ENCODE measurements at places on chromosomes 16 and 17.

DNA sequence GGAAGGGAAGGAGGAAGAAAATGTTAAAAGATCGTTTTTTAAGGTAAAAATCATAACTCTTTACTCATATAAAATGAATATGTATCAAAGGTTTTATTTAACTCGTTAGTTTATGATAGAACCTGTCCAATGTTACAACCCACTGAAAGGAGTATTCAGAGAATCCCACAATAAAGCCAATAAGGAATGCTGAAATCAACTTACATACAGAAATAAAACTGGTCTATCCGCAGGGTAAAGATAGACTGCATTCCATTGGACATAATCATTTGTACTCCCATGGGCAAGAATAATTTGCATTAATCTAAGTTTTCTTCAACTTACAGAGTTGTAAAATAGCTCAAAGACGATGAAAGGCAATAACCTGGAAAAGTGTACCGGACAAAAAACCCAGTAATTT lies 17.9 kb upstream of the BEAN1 start:
- DNase-seq, result no peak

DNA sequence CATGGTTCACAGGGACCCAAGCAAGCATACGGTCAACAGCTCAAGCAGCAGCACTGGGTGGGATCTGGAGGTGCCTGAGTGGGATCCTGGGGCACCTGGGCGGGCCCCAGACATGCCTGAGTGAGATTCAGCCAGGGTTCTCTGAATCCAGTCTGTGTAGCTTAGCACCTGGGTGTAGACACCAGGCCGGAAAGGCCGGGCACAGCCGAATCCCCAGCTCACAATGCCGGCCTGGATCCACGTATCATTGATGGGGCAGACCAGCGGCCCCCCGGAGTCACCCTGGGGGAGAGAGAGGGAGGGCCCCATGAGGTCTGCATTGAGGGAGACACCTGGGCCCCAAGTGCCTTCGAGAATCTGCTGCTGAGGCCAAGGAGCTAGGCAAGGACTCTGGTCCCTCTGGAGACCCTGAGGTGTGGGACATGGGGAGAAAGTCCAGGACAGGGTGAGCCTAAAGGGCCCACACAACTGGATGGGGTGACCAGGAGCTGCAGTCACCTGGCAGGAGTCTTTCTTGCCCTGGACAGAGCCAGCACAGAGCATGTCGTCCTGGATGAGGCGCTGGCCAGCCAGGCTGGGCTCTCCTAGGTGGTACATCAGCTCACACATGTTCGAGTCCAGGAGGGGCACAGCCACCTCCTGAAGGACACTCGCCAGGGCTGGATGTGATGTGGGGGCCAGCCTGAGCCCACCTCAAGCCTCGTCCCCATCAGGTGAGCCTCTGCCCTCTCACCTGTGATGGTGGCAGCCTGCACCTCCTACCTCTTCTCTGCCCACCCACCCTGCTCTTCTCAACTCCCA lies 9.7 kb downstream of the ZG16B start:
- DNase-seq, result no peak

- DNase-seq, result no peak
These were observed 191.1 kb downstream of the ZFHX3 start for GRCh38 chr16:72856797-72857196.

DNA sequence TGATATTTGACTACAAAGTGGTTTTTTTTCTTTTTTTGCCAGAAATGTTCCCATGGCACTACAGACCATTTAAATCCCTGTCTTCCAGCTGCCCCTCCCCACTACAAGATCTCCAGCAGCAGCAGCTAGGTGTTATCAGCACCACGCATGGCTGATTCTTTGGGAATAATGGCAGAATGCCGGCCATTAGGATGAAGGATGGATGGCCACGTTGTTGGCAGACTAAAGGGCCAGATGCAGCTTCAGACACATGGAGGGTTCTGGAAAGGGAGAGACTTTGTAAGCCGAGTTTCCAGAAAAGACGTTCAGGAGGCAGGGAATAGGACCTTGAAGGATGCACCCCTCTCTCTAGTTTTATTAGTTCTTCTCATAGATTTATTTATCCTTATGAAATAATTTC lies 10.3 kb upstream of the MED9 start:
- DNase-seq, result no peak

- DNase-seq, result no peak
These were observed 7.3 kb downstream of the SYCE1L start for GRCh38 chr16:77206533-77206932.

DNA sequence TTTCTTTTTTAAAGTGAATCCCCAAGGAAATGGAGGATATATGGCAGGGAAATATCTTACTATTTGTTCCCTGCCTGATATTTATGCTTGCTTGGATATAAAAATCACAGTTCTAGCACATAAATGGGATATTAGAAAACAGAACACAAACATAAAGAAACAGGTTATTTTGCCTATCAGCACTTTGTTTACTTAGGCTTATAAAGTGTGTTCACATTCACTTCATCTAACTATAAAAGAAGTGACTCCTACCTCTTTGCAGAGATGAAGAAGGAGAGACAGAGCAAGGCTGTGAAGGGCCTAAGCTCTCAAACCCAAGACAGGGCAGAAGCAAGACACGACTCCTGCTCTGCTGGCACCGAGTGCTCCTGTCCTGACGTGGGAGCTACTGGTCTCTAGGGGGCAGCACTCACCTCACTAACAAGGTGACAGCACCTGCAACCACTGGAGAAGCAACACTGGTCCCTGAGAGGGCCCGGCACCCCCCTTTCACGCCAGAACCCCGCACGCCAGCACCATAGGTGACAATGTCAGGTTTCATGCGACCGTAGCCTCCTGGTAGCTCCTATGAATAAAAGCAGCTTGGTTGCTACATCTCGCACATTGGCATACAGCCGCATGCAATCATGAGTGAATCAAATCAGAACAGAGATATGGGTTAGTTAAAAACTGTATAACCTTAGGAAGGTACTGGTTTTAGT lies 32.0 kb downstream of the MBTPS1 start:
- DNase-seq, result peak; percentile 76

DNA sequence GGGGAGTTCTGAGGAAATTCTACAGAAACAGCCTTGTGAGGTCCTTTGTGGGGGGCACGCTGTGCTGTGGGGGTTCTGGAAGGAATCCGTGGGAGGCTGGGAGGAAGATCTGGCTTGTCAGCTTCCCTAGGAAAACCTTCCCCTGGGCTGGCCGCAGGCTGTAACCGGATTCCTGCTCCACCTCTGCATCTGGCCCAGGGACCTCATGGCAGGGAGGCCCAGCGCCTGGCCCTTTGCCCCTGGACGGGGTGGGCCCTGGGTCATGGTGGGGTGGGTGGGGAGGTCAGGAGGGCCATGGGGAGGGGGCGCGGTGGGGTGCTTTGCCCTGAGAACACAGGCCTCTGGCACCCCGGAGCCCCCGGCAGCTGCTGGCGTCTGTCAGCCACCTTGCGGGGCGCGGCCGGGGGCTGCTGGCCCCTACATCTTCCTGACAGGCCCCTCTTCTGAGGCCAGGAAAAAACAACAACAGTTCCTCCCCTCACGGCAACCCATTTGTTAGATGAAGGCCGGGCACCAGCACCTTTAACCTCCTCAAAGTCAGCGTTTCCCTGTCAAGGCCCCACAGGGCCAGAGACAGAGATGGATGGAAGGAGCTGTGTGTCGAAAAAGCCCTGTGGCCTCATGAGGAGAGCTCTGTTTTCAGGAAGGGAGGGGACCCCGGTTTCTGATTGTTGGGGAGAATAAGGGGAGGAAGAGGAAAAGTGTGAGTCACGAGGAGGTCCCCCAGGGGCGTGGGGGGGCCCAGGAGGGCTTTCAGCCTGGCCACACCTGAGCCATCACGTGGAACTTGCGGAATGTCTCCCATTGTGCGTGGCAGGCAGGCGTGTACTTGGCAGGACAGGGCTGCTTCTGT lies 3.6 kb upstream of the MEOX1 start:
- DNase-seq, result no peak

DNA sequence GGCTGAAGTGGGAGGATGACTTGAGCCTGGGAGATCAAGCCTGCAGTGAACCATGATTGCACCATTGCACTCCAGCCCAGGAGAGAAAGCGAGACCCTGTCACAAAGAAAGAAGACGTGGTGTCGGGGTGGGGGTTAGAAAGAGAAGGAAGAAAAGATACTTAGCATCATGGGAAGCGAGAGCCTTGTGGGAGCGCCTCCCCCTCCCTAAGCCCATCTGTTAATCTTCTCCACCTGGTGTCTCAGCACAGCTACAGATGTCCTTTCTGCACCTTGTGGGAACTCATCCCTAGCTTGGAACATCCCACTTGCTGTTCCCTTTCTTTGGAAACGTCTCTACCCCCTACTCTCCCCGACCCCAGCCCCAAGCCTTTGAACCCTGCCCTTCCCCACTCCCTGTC lies 6.0 kb downstream of the ZNF688 start:
- DNase-seq, result no peak

DNA sequence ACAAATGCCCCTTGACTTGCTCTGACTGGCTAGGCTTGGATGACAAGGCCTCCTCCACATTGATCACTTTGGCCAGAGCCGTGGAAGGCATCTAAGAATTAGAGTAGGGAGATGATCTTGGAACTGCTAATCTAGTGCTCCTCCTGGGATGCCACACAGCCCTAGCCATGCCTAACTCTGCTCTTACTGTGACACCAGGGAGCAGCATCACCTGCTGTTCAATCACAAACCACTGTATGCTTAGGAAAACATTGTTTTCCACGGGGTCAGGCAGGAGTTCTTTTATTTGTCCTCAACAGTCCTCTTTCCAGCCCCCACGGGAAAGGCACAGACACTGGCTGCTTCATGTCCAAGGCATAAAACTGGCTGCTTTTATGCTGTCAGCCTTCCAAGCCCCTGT lies 46.3 kb downstream of the C16orf78 start:
- DNase-seq, result no peak

GRCh38 chr17:29158488-29159275 lies 21.5 kb downstream of the MYO18A start:
- DNase-seq, result no peak

GRCh38 chr17:59752446-59752845 lies 45.0 kb downstream of the VMP1 start:
- no peak for DNase-seq

- DNase-seq, result no peak
These were observed 676 bp upstream of the KRT13 start for GRCh38 chr17:41505809-41506767.

DNA sequence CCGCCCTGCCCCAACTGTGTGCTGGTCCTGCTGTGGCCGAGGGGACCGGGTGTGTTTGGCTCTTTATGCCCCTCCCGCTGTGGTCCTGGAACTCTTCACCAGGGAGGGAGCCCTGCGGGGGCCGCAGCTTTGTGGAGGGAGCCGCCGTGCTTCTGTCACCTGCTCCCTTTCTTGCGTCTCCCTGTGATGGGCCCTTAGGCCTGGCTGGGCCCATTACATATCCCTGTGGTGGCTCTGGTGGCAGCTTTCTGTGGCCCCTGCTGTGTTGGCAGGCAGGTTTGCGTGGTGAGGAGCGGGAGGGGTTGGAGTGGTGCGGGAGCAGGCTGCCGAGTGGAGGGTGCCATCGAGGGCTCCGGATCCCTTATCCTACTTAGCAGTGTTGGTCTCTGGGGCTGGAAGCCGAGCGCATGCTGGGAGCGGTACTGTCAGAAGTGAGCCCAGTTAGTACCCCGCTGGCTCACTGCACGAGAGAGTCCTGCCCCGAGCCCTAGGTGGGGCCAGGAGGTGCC lies 60.4 kb downstream of the PDPK1 start:
- no peak for DNase-seq

GRCh38 chr17:33284022-33284421 lies 9.1 kb downstream of the ASIC2 start:
- no peak for DNase-seq

- DNase-seq, result peak; percentile 58
These were observed 526 bp downstream of the KIAA0513 start for GRCh38 chr16:85027958-85028684.

- DNase-seq, result no peak
These were observed 2.2 kb downstream of the IRX3 start for GRCh38 chr16:54284319-54284930.

DNA sequence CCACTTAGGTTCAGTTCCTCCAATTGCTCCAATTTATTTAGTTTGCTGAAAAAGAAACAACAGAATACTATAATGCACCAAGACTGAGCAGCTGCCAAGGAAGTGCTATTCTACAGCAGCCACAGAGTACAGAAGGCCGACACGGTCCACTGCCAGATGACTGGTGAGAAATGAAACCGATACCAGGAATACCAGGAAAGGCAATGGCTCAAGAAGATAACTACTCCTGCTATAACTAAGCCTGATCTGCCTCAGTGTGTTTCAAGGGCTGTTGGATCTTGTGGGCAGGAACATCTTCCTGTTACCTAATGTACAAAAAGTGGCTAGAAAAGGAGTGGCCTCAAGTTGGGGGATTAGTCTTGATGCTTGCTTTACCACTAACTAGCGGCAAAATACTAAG lies 32.8 kb downstream of the MARVELD3 start:
- no peak for DNase-seq

DNA sequence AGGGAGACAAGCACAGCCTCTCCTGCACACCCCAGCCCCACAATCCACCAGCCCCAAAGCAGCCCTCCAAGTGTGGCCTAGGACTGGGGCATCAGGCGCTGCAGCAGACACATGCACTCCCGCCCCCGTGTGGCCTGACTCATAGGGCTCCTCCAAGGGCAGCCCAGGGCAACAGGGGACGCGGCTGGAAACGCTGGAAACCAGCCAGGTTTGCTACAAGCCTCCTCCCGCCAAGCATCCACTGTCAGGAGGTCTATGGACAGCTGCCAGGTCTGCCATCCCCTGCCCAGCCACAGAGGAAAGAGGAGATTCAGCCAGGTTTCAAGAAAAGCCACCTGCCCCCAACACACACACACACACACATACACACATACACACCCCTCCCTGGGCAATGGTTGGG lies 25.8 kb downstream of the SRCIN1 start:
- DNase-seq, result no peak

GRCh38 chr17:40454613-40454995 lies 11.4 kb downstream of the IGFBP4 start:
- DNase-seq, result no peak

- peak; percentile 70 for DNase-seq
These were observed at the start of gene DHRS11 for GRCh38 chr17:36591434-36592315. TSS of gene DHRS11 (plus strand) at chr17:36591879. CDS start at chr17:36592010, 131 bp downstream.

GRCh38 chr16:50198802-50199403 lies 45.8 kb downstream of the TENT4B start:
- no peak for DNase-seq

- no peak for DNase-seq
These were observed 51.5 kb downstream of the CHCT1 start for GRCh38 chr17:60473788-60474187.

GRCh38 chr16:3012246-3012645 lies 477 bp upstream of the CLDN9 start:
- DNase-seq, result no peak

GRCh38 chr16:89994389-89994720 lies 24.9 kb downstream of the DBNDD1 start:
- no peak for DNase-seq

- no peak for DNase-seq
These were observed 130.6 kb downstream of the MGAT5B start for GRCh38 chr17:76998839-76999238.

- no peak for DNase-seq
These were observed 232.5 kb downstream of the RAB11FIP4 start for GRCh38 chr17:31623990-31624389.

- DNase-seq, result no peak
These were observed 662 bp upstream of the TUBB3 start for GRCh38 chr16:89922477-89922883.
